ENCODE measurements at places on chromosomes 1 and 21.

- no peak for DNase-seq
These were observed 97.0 kb downstream of the LHX4 start for GRCh38 chr1:180327089-180327488.

DNA sequence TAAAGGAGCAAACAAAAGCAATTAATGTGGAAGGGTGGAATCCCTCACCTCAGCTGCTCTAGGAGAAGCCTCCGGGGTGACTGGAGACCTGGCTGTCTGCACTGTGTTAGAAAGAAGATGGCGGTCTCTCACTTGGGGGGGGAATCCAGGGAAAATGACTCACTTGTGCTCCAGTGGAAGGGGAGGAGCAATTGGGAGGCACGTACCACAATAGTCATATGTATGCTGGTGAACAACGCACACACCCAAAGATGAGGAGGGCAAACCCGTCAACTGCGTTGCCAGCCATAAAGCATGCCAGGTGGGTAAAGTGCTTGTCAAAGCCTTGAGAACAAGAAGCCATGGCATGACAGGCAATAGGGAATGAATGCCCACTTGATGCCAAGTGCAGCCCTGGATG is 22.1 kb downstream of the PLEKHA6 start:
- no peak for DNase-seq

DNA sequence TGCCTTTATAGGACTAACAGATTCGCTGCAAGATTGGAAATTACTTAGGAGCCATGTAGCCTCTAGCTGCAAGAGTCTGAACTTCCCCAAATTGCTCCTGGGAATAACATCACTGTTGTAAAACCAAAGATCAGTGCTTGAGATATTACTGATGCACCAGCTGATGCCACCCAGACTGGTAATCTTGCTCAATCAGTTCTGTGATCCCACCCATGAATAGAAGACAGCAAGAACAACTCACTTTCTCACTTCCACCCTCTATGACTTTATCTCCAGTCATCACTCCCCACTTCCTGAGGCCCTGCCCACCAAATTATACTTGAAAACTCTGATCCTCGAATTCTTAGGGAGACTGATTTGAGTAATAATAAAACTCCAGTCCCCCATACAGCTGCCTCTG is 1011.1 kb downstream of the PLA2G4A start:
- DNase-seq = no peak

DNA sequence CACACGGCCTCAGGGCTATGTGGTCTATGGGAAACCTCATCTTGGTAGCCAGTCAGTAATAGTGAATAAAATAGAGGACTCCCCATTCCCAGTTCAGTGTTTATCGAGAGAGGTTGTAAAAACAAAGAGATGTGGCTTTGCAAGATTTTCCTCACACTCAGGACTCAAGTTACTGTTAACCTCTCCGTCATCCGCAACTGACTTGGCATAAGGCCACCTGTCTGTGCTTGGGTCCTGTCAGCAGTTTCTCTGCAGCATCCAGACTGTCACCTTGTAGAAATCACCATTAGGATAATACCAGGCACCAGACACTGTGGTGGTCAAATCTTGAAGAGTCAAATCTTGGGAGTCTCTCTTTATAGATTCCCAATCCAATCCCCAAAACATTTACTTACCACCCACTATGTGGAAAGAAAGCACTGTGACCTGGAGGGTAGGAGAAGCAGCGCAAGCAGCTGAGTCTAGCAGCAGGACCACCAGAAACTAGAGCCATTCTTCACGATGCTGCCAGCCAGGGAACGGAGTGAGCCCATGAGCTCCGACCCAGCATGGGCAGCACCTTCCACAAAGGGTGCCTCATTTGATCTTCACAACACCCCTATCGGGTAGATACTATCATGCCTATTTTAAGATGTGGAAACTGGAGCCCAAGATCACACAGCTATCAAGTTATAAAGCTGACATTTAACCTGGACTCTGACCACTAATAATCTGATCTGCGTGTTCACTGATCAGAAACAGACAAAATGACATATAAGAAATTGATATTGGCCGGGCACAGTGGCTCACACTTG is 5.6 kb upstream of the GPR25 start:
- DNase-seq = no peak

GRCh38 chr21:45799765-45800338 is 156.3 kb downstream of the PCBP3 start:
- DNase-seq = no peak

DNA sequence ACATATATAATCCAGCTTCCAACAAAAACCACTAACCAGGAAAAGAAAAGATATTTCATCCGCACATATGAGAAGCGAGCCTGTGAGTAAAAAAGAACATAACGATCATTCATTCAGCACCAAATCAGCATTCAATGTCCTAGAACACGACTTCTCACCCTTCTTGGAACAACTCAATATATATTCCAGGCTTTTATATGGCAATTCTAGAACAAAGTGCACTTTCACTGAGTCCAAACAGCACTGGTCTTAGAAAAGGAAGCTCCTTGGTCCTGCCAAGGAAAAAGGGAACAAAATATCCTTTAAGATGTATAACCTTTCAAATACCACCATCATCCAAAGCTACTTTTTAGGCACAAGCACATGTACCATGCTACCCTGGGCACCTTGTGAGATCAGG is 44.5 kb downstream of the RPL5 start:
- DNase-seq = no peak

DNA sequence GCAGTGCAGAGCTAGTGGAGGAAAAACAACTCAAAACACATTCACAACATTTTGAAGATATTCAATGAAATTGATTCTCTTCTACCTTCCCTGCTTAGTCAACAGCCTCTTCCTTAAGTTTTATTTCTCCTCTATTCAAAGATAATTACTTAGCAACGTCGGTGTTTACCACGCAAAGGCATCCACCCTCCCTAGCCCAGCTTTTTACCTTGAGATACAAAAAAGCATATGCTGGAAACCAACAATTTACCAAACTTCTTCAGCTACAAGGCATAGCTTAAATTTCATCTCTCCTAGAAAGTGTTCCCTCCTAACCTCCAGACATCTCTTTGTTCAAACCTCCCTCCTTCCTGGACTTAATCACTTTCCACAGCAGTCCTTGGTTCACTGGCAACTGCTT is 102.8 kb upstream of the SOD1 start:
- no peak for DNase-seq

GRCh38 chr1:112614460-112615065 is 4.4 kb downstream of the ST7L start:
- DNase-seq = no peak

DNA sequence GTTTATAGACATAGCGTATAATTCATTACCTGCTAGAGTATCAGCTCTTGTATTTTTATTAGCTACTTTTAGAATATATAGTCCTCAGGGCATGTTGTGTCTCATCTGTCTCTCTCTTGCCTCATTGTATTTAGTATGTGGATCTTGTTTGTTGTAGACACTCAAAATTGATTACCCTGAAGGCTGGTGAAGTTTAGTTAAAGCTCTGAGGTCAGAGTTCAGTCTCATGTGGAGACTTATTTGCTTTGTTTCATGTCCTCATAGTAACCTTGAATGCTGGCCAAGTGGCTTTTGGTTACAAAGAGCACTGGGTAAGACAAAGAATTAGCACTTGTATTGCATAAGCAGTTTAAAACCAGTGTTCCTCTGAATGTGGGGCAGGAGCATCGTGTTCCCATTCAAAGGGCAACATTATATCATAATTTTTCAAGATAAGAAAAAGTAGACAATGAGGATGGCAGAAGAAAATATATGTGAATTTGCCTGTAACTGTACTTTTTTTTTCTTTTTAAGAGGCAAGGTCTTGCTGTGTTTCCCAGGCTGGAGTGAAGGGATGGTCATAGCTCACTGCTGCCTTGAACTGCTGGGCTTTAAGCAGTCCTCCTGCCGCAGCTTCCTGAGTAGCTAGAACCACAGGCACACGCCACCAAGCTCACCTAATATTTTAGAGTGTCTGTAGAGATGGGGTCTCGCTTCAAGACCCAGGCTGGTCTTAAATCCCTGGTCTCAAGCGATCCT is 17.4 kb downstream of the CNST start:
- no peak for DNase-seq

DNA sequence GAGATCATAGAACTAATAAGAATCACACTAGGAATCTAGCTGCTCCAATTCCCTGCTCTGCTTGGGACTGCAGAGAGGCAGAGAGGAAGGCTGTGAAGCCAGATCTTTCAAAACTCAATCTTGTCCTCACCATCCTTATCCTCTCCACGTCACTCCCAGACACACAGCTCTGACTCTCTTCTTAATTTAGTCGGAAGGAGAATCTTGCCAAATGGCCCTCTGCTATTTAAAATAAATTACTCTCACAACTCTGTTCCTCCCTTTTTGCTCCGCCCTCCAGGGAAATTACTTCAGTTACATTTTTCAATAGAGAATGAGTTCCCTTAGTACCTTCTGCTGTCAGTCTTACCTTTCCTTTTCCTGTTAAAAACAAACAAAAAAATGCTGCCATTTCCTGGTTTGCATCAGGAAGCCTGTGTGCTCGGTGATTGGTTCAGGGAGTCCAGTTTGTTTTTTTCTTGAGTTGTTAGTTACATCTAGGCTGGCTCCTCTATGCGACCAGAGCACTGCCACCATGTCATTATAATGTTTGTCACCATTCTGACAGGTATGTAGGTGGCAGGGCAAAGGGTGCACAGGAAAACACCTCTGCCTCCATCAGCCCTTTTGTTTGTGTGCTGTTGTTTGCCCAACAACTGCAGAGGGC is 80.1 kb downstream of the FCRL5 start:
- DNase-seq = no peak

- no peak for DNase-seq
These were observed 152.2 kb downstream of the LIPI start for GRCh38 chr21:14058566-14058965.

DNA sequence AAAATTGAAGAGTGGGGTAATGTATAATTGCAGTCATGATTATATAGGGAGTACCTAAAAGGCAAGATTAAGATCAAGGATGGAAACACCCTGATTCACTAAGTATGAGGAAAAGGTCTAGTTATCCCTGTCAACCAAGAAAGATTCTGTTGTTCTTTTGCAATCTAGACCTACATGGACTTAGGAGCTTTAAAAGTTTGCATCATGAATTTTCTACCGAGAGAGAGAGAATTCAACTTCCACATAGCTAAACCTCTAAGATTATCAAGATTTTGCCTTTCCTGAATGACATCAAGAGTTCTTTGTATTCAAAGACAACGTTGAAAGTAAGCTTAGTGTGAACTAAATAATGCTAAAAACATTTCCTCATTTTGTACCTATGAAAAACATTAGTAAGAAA is 78.8 kb upstream of the RBM34 start:
- DNase-seq = no peak

DNA sequence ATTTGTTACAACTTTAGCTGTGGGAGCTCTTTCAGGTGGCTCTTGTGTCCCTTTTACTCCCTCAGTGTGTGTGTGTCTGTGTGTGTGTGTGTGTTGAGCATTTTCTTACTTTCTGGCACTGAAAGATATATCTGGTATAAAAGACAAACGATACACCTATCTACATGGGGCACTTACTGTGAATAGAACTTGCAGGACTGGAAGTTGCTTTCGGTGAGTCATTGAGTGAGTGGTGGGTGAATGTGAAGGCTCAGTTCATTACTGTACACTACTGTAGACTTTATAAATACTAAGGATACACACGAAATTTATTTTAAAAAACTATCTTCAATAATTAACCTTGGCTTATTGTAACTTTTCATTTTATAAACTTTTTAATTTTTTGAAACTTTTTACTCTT is 38.7 kb downstream of the BTBD8 start:
- no peak for DNase-seq

- DNase-seq = no peak
These were observed 498.3 kb downstream of the NPHP4 start for GRCh38 chr1:5493851-5494311.

GRCh38 chr1:192795916-192796618 is 12.8 kb upstream of the RGS2 start:
- DNase-seq = no peak

DNA sequence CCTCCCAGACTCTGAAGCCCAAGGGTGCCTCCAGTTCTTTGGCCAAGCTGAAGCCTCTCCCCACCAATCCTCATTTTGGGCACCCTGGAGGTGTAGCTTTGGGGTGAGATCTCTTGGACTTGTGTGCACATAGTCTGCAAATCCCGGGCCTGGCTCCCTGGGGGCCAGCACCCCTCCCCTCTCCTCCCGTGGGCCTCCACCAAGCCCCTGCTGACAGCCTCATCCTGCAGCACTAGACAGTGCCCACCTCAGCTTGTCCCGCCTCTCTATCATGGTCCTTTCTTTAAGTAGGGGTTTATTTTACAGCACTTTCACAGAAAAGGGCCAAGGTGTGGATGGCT is 3.2 kb downstream of the GJC2 start:
- DNase-seq = no peak

- DNase-seq = peak; percentile 31
These were observed 23.1 kb upstream of the RAP1A start for GRCh38 chr1:111596499-111596898.

GRCh38 chr1:211903490-211904245 is 73.1 kb upstream of the LPGAT1 start:
- no peak for DNase-seq

DNA sequence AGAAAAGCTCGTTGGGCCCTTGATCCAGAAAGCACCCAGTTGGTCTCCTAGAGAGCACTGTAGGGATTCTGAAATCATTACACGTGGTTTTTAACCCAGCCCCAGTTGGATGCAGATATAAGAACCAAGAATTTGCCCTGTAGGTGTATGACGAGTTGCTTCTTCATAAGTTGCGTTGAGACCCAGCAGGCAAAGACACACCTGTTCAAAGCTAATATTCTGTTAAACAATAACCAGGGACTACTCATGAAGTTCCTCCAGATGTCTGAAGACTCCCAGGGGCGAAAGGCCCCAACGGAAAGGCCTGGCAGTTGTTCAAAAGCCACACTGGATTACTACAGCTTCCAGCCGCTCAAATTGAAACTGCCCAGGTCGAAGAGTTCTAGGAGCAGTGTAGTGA is 88.6 kb upstream of the HNRNPU start:
- DNase-seq = no peak

DNA sequence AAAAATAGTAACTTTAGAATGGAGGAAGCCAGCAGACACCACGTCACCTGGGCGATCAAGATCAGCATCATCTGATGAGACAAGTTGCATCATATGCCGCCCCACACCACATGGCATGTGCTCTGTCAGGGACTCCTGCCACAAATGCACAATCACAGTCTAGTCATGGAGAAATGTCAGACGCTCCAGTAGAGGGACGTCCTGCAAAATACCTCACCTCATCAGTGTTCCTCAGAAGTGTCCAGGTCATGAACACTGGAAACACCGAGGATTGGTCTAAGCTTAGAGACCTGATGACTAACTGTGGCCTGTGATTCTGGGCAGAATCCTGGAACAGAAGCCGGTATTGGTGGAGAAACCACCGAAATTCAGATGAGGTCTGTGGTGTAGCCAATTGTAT is 14.3 kb downstream of the ADARB1 start:
- DNase-seq = no peak

- no peak for DNase-seq
These were observed 80.6 kb downstream of the GON4L start for GRCh38 chr1:155776414-155776813.

- DNase-seq = no peak
These were observed 14.9 kb upstream of the CENPS start for GRCh38 chr1:10415211-10415930.

GRCh38 chr1:91325456-91325855 is 79.2 kb downstream of the HFM1 start:
- no peak for DNase-seq
